ENCODE measurements at places on chromosomes 5 and 9.

DNA sequence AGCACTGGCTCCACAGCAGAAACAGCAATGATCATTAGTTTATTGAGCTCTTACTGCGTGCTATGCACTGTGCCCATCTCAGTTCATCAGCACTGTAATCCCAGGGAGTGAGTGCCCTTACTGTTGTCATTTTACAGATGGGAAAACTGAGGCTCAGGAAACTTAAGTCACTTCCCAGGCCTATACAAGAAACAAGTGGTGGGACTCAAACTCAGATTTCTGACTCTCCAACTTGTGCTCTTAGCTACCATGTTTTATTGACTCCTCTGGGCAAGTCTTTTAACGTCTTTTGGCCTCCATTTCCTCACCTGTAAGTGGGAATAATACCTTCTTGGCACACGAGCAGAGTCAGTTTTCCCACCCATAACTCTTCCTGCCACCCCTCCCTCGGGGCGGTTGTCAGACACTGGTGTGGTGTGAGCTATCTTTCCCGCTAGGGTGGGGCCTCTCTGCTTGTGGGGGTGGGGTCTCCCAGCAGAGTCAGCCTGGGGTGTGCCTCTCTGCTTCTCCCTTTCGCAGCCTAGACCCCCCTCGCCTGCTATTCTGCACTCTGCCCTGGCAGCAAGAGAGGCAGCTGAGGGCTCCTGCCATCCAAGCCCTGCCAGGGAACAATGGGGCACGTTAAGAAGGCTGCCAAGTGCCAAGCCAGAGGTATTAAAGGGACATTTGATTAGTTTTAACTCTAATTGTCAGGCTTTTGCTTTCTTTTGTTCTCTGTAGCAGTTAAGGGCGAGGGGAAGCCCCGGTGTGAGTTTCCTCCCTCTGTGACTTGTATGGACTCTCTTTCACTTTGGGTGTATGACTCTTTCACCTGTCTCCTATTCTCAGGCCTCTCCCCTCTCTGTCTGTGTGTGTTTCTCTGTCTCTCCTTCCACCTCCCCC is 12.1 kb downstream of the GALNT10 start:
- DNase-seq, result no peak

- DNase-seq, result no peak
Measured at GRCh38 chr5:154771383-154771901, 16.3 kb downstream of the LARP1 start.

GRCh38 chr9:115694014-115694413 is 459.6 kb upstream of the PAPPA start:
- DNase-seq, result no peak

- no peak for DNase-seq
Measured at GRCh38 chr9:135939351-135940265, 21.6 kb downstream of the UBAC1 start.

DNA sequence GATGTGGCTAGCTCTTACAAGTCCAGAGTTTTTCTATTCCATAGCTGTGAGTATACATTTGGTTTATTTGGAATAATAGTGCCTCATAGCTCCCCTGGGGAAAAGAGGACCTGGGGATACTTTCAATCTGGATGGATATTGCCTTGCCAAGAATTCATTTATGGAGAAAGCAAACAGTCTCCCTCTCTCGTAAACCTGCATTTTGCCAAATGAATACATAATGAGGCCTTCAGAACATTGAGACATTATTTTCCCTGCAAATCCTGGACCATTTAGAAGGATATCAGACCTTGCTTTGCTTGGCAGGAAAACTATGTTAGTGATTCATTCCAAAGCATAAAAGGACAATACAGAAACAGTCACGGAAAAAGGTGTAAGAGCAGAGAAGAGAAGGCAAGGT is 569.6 kb upstream of the BRINP1 start:
- no peak for DNase-seq

DNA sequence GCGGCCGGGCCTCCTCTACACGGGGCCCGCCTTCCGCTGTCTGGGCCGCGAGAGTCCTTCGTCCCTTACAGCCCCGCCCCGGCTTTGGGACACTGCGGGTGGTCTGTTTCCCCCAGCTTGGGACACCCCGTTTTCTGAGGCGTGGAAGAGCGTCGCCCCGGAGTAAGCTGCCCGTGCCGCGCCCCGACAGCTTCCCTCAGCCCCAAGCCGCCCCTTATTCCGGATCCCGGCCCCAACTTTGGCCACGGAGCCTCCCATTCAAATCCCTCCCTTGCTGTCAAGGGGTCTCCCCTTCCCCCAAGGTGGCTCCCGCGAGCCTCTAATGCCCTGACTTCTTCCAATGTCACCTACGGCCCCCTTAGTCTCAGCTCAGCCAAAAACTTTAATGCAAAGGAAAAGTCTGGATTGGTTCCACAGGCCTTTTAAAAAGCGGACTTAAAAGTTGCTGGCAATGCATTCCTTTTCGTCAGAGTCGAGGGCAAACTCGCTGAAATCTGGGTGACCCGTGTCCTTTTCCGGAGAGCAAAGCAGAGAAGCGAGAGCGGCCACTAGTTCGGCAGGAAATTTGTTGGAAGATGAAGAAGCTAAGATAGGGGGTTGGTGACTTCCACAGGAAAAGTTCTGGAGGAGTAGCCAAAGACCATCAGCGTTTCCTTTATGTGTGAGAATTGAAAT is 19.8 kb downstream of the EXOSC2 start:
- no peak for DNase-seq

- DNase-seq, result no peak
Measured at GRCh38 chr5:133142782-133143181, 91.0 kb downstream of the HSPA4 start.

DNA sequence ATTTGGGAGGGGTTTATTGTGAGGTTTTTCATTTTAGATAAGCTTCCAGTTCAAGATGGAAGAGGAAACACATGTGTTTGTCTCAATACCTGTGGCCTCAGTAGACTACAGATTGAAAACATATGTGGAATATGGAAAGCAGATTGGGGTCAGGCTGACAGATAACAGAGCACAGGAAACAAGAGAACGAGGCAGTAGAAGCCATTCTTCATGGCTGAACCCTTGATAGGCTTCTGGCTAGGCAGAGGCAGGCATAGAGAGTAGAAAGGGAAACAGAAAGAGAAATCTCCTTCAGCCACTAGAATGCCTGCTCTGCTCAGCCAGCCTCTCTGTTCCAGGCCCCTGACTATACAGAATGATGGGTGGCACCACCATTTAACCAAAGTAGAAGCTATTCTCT is 152.5 kb downstream of the MUSK start:
- no peak for DNase-seq

DNA sequence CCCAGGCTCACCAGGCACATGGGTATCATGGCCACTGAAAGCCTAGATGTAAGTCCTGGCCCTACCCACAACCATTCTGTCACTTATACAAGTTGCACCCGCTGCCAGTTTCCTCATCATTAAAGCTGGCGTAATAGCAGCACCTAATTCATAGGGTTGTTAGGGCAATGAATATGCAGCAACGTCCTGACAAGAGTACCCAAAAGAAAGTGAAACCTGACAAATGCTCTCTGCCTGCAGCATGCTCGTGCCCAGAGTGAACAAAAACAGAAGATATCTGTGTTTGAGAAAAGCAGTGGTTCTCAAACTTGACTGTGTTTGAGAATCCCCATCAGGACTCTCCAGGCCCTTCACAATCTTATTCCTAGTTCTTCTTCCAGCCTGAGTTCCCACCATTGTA is 632.4 kb downstream of the SEMA5A start:
- DNase-seq, result no peak

DNA sequence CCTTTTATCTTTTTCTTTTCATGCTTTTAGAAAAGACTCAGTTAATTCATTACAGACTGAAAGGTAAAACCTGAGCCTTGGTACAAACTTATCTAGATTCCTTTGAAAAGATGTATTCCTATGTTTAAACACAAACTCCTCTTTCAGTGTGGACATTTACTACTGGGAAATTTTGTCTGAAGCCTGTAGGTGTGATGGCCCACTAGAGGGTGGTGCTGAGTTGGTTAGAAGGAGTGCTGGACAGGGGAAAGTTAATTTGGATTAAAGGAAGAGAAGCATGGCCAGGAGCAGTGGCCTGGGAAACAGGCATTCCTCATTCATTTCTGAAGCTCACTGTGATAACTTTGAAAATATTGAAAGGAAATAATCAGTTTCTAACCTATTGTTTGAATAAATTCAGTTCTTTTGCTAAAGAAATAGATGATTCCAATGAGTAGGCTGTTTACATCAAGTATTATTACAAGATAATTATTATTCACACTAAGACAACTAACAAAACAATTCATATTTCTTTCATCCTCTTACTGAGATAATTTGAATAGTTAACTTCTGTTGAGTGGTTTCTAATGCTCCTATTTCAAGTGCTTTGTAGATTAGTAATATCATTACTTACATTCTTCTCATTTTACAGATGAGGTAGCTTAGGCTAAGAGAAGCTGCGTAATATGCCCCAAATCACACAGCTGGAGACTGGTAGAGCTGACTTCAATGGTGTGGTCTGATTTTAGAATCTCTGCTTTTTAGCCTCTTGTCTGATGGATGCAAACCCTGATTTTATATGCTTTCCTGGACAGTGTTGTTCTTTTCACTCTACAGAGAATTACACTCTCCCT is 150.9 kb downstream of the ADGRV1 start:
- DNase-seq, result no peak

DNA sequence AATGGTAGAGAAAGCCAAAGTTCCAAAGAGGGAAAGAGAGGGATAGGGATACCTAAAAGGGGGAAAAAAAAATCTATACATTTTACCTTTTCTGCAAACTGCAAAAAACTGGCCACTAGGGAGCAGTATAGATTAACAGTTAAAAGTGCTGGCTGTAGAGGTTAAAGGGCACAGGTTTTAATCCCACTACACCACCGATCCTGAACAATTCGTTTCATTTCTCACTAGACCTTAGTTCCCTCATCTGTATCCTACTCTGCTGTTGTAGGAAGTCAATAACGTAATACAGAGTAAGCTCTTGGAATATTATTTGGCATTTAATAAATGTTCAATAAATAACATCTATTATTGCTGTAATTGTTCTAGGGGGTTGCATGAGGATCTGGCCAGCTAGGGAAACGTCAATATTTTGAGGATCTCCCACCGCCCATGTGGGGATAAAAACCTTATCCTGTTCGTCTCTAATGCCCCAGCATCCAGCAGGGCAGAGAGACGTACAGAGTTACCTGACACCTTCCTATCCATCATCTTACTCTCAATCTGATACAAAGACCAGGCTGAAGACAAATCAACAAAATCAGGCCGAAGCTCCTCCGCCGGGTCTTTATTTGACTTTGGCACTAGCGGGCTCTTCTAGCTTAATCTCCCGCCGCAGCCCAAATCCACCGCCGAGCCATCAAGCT is 757 bp downstream of the CDC26 start:
- DNase-seq, result no peak

DNA sequence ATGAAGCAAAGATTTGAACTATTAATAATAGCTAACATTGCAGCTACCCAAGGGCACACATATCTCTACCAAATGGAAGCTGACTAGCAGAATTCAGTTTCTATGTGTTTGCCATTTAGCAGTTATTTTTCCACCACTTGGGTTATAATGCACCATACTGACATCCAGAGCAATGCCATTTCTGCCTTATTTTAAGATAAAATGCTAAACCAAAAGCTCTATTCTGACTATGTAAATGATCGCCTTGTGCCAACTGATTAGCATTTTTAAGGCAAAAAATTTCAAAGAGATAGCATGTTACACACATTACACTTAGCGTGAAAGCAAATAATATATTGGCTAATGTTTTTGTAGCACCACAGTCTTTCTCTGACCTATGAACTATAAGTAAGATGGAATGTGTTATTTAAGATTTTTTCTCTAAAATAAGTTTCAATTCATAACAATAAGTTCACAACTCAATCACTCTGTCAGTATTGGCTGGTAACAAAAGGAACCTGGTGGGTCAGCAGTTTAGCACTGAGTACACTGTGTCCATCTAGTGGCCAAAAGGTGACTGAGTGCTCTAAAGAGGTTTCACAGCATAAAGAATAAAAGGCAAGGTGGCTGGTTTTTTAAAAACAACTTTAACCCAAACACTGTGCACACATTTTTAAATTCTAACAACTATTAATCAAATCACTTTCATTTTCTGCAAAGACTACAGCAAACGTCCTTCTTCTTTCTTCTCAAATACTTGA is 443.5 kb downstream of the PDE4D start:
- no peak for DNase-seq

DNA sequence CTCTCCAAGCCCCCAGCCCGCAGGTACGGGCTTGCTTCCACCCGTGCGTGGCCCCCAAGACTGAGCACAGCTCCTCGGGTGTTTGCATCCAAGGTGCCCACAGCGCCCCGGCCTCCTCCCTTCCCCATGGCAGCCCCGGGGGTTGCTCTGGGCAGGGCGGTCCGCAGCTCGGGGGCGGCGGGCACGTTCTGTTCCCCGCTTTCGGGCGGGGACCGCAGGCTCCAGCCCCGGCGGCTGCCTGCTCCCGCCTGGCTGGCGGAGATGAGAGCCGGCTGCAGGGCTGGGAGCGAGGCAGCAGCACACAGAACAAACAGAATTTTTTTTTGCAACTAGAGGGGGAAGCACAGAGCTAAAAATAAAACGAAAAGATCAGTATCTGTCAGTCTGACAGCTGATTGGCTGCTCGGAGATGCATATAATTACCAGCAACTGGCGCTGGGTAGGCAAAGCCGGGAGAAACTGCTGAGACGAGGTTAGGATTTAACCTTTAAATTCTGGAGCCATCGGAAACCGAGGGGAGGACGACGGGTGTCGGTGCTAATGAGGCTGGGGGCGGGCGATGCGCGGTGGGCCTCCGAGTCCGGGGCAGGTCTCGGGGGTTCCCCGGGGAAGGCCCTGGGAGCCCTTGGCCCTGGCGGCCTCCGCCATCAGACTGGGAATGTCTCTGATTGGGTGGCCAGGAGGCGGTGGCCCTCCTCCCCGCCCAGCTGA is 142.7 kb upstream of the IER5L start:
- DNase-seq, result no peak

DNA sequence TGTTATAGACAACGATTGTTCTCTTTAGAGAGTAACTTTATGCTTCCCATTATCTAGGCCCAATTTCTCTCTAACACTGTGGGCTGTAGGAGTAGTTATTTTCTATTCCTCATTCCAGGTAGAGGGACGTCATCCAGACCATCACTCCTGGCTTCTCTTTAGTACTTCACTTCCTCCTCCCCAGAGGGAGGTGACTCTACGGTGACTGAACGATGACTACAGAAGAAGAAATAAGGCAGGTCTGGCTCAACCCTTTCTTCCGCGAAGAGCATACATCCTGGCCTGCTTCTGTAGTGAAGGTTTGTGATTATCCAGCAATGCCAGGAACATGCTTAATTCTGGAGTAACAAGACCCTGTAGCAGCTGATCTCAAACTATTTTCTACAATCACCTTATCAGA is 50.8 kb downstream of the HMGCR start:
- no peak for DNase-seq
